ENCODE measurements at places on chromosomes 11 and 22. TPM values are rescaled to one million over a fixed set of nuclear protein-coding genes. Genes with fewer than 3 reads are reported as not detected.

Gene IPO7
- 115 TPM for polyA plus RNA-seq

Gene EFCAB6
- polyA plus RNA-seq: 0.31 TPM

Gene NAP1L4
- polyA plus RNA-seq: 92.2 TPM

Gene NCAM1
- polyA plus RNA-seq: 0.04 TPM

- H3K27ac ChIP-seq: no peak overlapping the region
- H3K27me3 ChIP-seq: no peaks in the 10 kb centered on the region
- no peaks in the 10 kb centered on the region for H3K4me1 ChIP-seq
- no peak overlapping the region for H3K4me3 ChIP-seq
- H3K36me3 ChIP-seq: no peaks in the 10 kb centered on the region
Observed at GRCh38 chr11:73614591-73614990, 16.7 kb upstream of the FAM168A start.

GRCh38 chr11:31817621-31818424, 6.7 kb upstream of the PAX6 start:
- H3K36me3 ChIP-seq: no peaks in the 10 kb centered on the region
- peaks cover 21% of the 10 kb centered on the region for H3K4me1 ChIP-seq
- H3K27ac ChIP-seq: no peak overlapping the region
- DNase-seq: no peak
- peaks cover 100% of the 10 kb centered on the region for H3K27me3 ChIP-seq
- H3K4me3 ChIP-seq: peak overlapping the region; percentile 6

GRCh38 chr11:28463826-28464225, 355.6 kb downstream of the METTL15 start:
- H3K36me3 ChIP-seq: no peaks in the 10 kb centered on the region
- no peak for DNase-seq

DNA sequence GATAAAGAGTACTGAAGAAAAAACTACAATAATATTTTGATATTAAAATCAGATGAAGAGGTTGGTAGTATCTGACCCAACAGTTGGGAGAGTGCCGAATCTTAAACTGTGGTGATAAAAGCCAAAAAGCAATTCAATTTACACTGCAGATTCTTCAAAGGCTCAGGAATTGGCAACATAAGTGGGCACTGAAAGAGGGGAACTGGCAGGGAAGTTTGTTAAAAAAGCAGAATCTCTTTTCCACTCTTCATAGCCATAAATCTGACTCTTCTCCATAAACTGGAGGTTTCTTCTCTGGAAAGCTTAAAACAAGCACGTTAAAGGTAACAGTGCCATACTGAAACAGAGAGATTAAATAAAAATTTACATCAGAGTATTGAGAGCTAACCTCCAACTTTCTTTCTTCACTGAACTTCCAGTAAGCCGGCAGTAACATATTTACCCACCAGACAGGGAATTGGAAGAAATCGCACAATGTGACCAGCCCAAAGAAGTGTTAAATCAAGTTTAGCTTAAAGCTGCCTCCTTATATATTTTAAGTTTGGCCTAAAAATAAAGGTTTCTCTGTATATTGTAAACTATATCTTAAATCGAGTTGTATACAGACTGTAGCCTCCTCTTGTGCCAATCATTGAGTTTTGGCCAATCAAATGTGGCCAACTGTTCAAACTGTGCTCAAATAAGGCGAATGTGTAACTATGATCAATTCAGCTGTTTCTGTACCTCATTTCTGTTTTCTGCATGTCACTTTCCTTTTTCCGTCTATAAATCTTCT, 358.3 kb downstream of the NXPE2 start:
- no peaks in the 10 kb centered on the region for H3K4me1 ChIP-seq
- no peak overlapping the region for H3K27ac ChIP-seq
- DNase-seq: no peak
- no peaks in the 10 kb centered on the region for H3K27me3 ChIP-seq
- no peak overlapping the region for H3K4me3 ChIP-seq

GRCh38 chr22:37126882-37127281, 17.4 kb upstream of the TMPRSS6 start:
- H3K27me3 ChIP-seq: no peaks in the 10 kb centered on the region
- no peak for DNase-seq
- peaks cover 15% of the 10 kb centered on the region for H3K4me1 ChIP-seq
- no peak overlapping the region for H3K4me3 ChIP-seq
- no peak overlapping the region for H3K27ac ChIP-seq
- no peaks in the 10 kb centered on the region for H3K36me3 ChIP-seq

- no peaks in the 10 kb centered on the region for H3K27me3 ChIP-seq
- no peak for DNase-seq
- no peak overlapping the region for H3K27ac ChIP-seq
- H3K4me3 ChIP-seq: no peak overlapping the region
Observed at GRCh38 chr11:100716838-100717237, 29.8 kb downstream of the ARHGAP42 start.

GRCh38 chr11:130865091-130865773, 51.0 kb downstream of the SNX19 start:
- H3K4me3 ChIP-seq: no peak overlapping the region
- H3K4me1 ChIP-seq: no peaks in the 10 kb centered on the region
- DNase-seq: no peak
- H3K27me3 ChIP-seq: no peaks in the 10 kb centered on the region

DNA sequence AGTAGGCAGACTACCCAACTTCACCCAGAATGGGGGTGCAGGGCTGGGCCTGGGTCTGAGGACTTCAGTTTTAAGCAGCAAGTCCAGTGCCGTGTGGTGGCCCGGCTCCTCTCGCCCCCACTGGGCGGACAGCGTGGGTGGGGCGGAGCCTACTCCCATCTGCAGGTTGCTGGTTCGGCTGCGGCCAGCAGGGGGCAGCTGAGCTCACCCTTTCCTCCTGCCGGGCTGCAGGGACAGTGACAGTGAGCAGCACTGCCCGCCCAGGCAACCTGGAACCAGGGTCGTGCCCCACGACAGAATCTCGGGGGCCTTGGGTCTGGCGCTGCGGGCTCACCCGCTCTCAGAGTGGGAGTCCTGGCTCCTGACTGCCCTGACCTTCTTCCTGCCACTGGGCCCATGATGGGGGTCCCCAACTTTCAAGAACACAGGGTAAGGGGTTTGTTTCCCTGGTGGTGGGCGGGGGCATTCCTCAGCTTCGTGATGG, 6.2 kb upstream of the NEAT1 start:
- H3K27me3 ChIP-seq: no peaks in the 10 kb centered on the region
- H3K4me1 ChIP-seq: peaks cover 53% of the 10 kb centered on the region
- H3K27ac ChIP-seq: peak overlapping the region; percentile 1
- DNase-seq: no peak
- peaks cover 17% of the 10 kb centered on the region for H3K36me3 ChIP-seq

GRCh38 chr11:104582431-104582830, 315.8 kb downstream of the CASP12 start:
- H3K4me1 ChIP-seq: no peaks in the 10 kb centered on the region
- no peak overlapping the region for H3K4me3 ChIP-seq
- no peaks in the 10 kb centered on the region for H3K36me3 ChIP-seq
- DNase-seq: no peak

DNA sequence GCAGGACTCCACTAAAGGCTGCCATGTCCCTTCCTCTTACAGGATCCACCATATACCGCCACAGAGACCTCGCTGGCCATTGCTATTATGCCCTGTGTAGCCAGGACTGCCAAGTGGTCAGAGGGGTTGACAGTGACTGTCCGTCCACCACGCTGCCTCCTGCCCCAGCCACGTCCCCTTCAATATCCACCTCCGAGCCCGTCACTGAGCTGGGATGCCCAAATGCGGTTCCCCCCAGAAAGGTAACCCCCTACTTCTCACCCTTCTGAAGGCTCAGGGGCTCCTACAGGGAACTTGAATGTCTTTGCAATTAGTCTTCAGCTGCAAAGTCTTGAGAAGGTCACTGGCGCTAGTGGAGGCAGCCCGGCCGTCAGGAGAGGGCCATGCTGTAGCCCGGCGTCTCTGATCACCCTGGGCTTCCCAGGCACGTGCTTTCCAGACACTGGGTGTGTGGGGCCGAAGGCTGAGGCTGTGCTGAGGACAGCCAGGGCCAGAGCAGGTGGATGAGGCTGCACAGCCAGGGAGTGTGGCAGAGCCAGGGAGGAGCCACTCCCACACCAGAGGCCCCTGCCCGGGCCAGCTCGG, 30.0 kb upstream of the MUC5B start:
- no peaks in the 10 kb centered on the region for H3K27me3 ChIP-seq
- no peaks in the 10 kb centered on the region for H3K4me1 ChIP-seq
- no peak overlapping the region for H3K27ac ChIP-seq
- H3K4me3 ChIP-seq: no peak overlapping the region

GRCh38 chr22:42792909-42793847, 63.9 kb downstream of the ARFGAP3 start:
- H3K4me3 ChIP-seq: no peak overlapping the region
- peaks cover 12% of the 10 kb centered on the region for H3K36me3 ChIP-seq
- H3K27me3 ChIP-seq: no peaks in the 10 kb centered on the region
- DNase-seq: no peak

DNA sequence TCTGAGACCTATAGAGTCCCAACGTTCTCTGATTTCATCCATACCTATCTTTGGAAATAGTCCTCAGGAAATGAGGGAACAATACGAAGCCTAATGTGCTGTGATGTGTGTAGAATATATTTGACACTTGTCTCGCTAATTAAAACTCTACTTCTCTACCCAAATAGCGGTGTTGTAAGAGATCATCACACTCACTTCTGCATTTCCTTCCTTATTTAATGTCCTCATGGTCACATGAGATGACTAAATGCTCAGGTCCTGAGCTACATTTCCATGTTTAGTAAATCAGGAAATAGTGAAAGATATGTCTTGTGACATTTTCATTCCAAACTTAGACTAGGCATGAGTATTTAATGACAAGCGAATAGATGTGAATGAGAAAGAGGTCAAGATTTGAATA, 112.3 kb downstream of the MAML2 start:
- H3K4me1 ChIP-seq: peaks cover 39% of the 10 kb centered on the region
- DNase-seq: no peak
- H3K27me3 ChIP-seq: no peaks in the 10 kb centered on the region
- no peak overlapping the region for H3K27ac ChIP-seq
- no peak overlapping the region for H3K4me3 ChIP-seq

DNA sequence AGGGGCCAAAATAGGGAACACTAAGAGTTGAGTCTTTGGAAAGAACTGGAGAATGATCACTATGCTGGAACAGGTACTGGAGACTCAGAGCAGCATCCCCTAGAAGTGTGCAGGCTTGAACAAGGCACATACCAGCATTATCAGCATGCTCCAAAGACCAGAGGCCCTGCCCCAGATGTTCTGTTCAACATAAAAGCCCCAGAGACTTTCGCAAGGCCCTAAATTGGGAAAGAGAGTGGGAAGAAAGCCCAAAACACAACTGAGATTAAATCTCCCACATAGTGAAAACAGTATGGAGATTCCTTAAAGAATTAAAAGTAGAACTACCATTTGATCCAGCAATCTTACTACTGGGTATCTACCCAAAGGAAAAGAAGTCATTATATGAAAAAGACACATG, 9.4 kb downstream of the CNGA4 start:
- no peak overlapping the region for H3K27ac ChIP-seq
- no peak overlapping the region for H3K4me3 ChIP-seq
- H3K4me1 ChIP-seq: peaks cover 22% of the 10 kb centered on the region
- H3K36me3 ChIP-seq: no peaks in the 10 kb centered on the region
- DNase-seq: no peak

DNA sequence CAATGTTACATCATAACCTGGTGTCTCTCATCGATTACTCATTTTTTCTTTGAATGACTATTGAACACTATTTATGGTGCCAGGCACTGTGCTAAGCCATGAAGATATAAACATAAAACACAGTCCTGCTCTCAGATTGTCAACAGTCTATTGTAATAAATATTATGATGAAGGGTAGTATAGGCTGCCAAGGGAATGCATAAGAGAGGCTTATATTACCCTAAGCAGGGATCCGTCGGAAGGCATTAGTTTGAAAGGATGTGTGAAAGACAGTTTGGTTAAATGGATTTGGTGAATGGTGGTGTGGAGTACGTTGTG, 7.2 kb upstream of the CCDC90B start:
- H3K36me3 ChIP-seq: no peaks in the 10 kb centered on the region
- DNase-seq: no peak
- H3K4me1 ChIP-seq: no peaks in the 10 kb centered on the region
- no peak overlapping the region for H3K27ac ChIP-seq
